Lower lobe of right lung (tissue), 2 donors: ENCODE measurements at places on chromosomes 12 and 14. TPM values are rescaled to one million over a fixed set of nuclear protein-coding genes. Genes with fewer than 3 reads are reported as not detected.
A peak's percentile ranks its signal among the peaks of the same experiment; 100 is the strongest.

- no peak overlapping the region for H3K4me3 ChIP-seq
- H3K36me3 ChIP-seq = peaks cover 13% of the 10 kb centered on the region
- H3K4me1 ChIP-seq = no peaks in the 10 kb centered on the region
- H3K27me3 ChIP-seq = no peaks in the 10 kb centered on the region
These were observed 44.3 kb downstream of the TEAD4 start for GRCh38 chr12:3003357-3003992.

GRCh38 chr14:32940066-32940651 lies 1.5 kb downstream of the NPAS3 start:
- no peaks in the 10 kb centered on the region for H3K36me3 ChIP-seq
- peak overlapping the region; percentile 51 for H3K27ac ChIP-seq
- H3K27me3 ChIP-seq = peaks cover 48% of the 10 kb centered on the region
- no peak for DNase-seq
- H3K4me1 ChIP-seq = no peaks in the 10 kb centered on the region
- H3K4me3 ChIP-seq = peak overlapping the region; percentile 53

MYH6 gene
- 0.62 TPM for total RNA-seq

NAB2 gene
- total RNA-seq = 28.9 TPM

DNA sequence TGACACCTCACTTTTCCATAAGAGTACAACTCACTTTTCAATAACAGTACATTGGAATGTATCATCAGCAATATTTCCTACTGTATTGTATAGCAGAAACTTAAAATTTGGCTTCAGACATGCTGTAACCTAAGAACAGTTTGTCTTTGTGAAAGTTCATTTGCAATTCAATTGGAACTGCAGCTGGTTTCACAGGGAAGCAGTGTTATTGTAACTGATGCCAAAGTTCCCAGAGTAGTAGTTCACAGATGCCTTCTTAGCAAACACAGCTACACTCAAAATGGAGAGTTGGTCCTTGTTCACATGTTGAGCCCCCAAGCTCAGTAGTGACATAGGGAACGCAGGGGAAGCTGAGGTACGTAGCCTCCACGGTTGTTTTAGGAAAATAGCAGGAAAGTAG lies 23.3 kb downstream of the PPP1R36 start:
- H3K36me3 ChIP-seq = no peaks in the 10 kb centered on the region
- H3K4me3 ChIP-seq = no peak overlapping the region
- H3K27ac ChIP-seq = no peak overlapping the region
- no peaks in the 10 kb centered on the region for H3K4me1 ChIP-seq
- H3K27me3 ChIP-seq = no peaks in the 10 kb centered on the region

CCDC175 gene
- total RNA-seq = 1.0 TPM

DNA sequence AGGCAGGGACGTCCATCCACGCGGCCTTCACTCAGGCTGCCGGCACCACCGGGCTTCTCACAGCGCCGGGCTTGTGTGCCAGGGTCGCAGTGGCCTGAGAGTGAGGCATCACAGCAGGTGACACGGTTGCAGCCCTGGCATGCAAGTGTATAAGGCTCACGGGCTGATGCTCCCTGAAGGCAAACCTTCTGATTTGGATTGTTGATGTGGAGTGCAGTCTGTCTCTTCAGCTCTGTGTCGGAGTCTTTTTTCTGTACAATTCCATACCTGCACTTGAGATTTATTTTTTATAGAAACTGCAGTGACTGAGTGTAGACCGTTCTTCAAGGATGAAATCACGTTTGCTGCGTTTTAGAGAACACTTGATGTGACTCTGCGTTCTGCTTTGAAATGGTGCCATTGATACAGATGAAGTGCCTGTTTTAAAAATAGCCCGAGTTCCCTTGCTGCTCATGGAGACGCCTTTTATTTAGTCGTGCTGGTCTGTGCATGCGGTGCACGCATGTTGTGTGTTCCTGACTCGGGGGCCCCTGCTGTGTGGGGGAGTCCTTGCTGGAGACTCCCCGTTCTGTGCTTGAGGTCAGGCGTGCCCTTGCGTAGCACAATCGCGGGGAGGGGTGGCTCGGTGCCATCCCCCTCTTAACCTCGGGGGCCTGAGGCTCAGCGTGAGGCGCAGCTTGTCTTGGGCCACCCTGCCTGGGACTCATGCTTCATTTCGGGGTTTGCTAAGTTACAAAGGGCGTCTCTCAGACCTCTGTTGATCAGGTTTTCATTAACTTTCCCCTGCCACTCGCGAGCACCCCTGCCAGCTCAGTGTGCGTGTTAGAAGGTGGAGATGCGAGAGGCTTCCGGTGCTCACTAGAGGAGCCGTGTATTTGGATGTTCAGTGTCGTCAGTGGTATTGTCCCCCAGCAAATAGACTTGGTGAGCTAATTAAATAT lies 21.6 kb upstream of the AMN start:
- H3K4me3 ChIP-seq = no peak overlapping the region
- peaks cover 52% of the 10 kb centered on the region for H3K36me3 ChIP-seq
- H3K27ac ChIP-seq = no peak overlapping the region
- peaks cover 27% of the 10 kb centered on the region for H3K4me1 ChIP-seq
- H3K27me3 ChIP-seq = no peaks in the 10 kb centered on the region

CAMKK2 gene
- total RNA-seq = 40.4 TPM

GRCh38 chr12:91833780-91834359 lies 311.8 kb downstream of the BTG1 start:
- no peak for DNase-seq
- H3K27ac ChIP-seq = no peak overlapping the region
- no peaks in the 10 kb centered on the region for H3K27me3 ChIP-seq
- no peaks in the 10 kb centered on the region for H3K36me3 ChIP-seq
- no peaks in the 10 kb centered on the region for H3K4me1 ChIP-seq

DNA sequence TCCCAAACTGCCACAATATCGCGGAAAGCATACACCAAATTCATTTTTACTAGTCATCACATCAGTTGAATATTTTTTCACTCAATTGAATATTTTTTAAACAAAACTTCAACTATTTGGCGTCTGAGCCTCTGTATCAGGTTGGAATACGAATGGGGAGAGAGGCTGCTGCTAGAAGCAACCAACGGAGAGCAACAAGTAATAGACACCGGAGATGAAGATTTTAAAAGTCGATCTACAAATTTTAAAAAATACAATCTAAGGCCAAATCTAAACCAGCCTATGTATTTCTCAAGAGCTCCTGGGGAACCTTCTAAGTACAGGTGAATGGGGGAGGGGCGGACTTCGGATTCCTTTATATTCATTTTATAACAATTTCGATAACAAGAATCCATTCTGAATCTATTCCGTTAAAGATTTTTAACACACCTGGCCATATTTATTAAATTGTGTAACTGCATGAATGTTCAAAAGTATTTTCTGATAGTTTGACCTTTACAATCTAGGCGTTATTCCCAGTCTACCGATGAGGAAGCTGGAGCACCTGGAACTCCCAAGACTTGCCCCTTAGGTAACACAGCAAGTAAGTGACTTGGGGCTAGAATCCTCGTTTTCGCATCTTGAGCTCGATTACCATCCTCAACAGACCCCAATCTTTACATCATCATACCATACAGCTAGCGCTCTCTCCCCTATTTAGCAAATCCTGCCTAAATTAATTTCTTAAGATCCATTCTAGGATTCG lies 1.2 kb downstream of the GNPNAT1 start:
- H3K27ac ChIP-seq = peak overlapping the region; percentile 88
- H3K4me1 ChIP-seq = peaks cover 26% of the 10 kb centered on the region
- peak overlapping the region; percentile 94 for H3K4me3 ChIP-seq
- H3K36me3 ChIP-seq = no peaks in the 10 kb centered on the region

DNA sequence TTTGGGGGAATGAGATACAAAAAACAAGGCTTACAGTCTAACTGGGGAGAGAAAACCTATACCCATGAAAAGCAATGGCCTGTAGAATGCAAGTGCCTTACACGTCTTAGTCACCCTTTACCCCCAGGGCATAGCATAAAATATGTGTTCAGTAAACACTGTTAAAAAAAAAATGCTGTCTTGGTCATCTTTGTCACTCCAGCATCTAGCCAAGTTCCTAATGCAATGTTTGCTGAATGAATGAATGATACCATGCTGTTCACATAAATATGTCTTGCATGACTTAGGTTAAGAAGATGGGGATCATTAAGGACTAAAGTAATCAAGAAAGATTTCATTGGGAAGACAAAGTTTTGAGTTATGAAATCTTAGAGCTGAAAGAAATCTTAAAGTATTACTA lies 38.5 kb downstream of the PPP2R5E start:
- H3K4me1 ChIP-seq = peaks cover 18% of the 10 kb centered on the region
- no peak for DNase-seq
- no peaks in the 10 kb centered on the region for H3K36me3 ChIP-seq
- no peak overlapping the region for H3K4me3 ChIP-seq
- H3K27ac ChIP-seq = no peak overlapping the region

GRCh38 chr14:46230540-46230939 lies 421.0 kb downstream of the RPL10L start:
- no peak overlapping the region for H3K4me3 ChIP-seq
- no peaks in the 10 kb centered on the region for H3K36me3 ChIP-seq
- no peaks in the 10 kb centered on the region for H3K4me1 ChIP-seq
- DNase-seq = no peak
- no peaks in the 10 kb centered on the region for H3K27me3 ChIP-seq

DNA sequence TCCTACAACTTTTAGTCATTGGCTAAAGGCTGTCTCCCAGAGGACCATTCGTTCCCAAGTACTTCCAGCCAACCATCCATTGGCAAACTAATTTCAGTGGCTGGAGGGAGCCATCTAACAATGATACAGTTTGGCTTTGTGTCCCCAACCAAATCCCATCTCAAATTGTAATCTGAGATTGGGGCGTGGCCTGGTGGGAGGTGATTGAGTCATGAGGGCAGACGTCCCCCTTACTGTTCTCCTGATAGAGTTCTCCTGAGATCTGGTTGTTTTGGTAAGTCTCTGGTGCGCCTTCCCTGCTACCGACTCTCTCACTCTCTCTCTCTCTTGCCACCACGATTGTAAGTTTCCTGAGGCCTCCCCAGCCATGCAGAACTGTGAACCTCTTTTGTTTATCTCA lies 99.7 kb upstream of the FUT8 start:
- no peak for DNase-seq
- H3K4me3 ChIP-seq = no peak overlapping the region
- H3K27ac ChIP-seq = no peak overlapping the region
- no peaks in the 10 kb centered on the region for H3K27me3 ChIP-seq
- H3K36me3 ChIP-seq = no peaks in the 10 kb centered on the region

KRT80 gene
- 3.0 TPM for total RNA-seq

KLRC2 gene
- total RNA-seq = not detected

GRCh38 chr12:4975574-4975973 lies 65.9 kb downstream of the KCNA1 start:
- no peaks in the 10 kb centered on the region for H3K36me3 ChIP-seq
- no peaks in the 10 kb centered on the region for H3K4me1 ChIP-seq
- DNase-seq = no peak
- no peak overlapping the region for H3K27ac ChIP-seq

DNA sequence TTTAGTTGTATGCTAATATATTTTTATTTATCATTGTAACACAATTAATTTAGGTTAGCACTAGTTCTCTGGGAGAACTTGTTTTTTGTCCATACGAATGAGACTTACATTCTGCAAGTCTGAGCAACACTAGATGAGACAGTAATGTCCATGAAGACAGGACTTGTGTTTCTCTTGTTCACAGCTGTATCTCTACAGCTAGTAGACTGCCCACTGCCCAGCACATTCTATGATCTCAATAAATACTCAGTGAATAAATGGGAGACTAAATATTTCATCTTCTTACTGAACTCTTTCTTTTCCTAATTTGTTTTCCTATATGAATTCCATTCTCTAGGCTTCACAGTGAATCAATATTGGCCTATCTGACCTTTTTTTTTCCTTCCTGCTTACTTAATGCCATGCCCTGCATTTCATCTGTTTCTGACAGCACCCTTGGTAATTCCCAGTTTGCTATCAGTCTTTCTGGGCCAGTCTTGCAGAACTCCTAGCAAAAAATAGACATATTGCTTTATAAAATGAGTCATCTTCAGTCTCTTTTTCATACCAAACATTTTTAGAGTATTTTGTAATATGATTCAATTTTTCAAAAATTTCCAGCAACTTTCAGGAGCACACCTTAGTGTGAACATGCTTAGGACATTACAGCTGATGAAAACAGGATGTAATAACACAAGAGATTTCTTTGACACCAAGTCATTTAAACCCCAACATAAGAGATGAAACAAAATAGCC lies 185.5 kb upstream of the ATP2B1 start:
- H3K4me3 ChIP-seq = no peak overlapping the region
- no peak for DNase-seq
- no peaks in the 10 kb centered on the region for H3K27me3 ChIP-seq
- no peaks in the 10 kb centered on the region for H3K4me1 ChIP-seq

DNA sequence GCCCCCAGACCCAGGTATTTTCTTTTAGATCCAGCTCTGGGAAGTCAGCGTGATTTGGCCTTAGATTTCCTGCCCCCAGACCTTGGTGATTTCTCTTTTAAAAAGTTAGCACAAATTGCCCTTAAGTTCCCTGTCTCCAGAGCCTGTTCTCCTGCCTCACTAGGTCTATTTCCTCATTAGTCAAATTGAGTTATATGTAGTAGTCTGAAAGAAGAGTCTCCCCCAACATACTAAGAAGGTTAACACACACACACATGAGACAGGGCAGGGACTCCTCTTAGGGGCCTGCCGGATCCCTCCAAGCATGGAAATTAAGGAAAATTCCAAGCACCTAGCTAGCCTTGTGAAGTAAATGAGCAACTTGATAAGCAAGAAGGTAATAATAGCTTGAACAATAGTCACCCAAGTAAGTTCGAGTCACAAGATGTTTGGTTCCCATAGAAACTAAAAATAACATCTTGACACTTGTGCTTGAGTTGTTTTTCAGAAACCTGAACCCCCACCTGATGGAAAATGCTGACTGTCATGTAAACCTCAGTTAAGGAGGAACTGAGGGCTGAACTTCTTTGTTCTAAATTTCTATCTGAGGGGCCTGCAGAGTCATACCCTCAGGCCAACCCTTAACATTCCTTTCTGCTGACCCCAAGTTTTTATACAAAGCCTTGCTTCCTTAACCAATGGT lies 51.6 kb downstream of the CAND1 start:
- no peaks in the 10 kb centered on the region for H3K4me1 ChIP-seq
- H3K27me3 ChIP-seq = no peaks in the 10 kb centered on the region
- no peak overlapping the region for H3K4me3 ChIP-seq
- H3K27ac ChIP-seq = no peak overlapping the region
- peaks cover 6% of the 10 kb centered on the region for H3K36me3 ChIP-seq
- no peak for DNase-seq

- peak overlapping the region; percentile 41 for H3K27ac ChIP-seq
- peaks cover 9% of the 10 kb centered on the region for H3K36me3 ChIP-seq
- no peak for DNase-seq
- no peaks in the 10 kb centered on the region for H3K27me3 ChIP-seq
- H3K4me1 ChIP-seq = peaks cover 26% of the 10 kb centered on the region
- peak overlapping the region; percentile 96 for H3K4me3 ChIP-seq
These were observed 1.7 kb downstream of the TIGAR start for GRCh38 chr12:4322726-4323125.

- no peak overlapping the region for H3K4me3 ChIP-seq
- DNase-seq = no peak
- H3K36me3 ChIP-seq = no peaks in the 10 kb centered on the region
These were observed 150.6 kb upstream of the TBX3 start for GRCh38 chr12:114834621-114835020.

GRCh38 chr12:1528791-1529190 lies 65.6 kb downstream of the FBXL14 start:
- no peaks in the 10 kb centered on the region for H3K36me3 ChIP-seq
- no peak overlapping the region for H3K27ac ChIP-seq
- no peak overlapping the region for H3K4me3 ChIP-seq
- DNase-seq = no peak
- peaks cover 44% of the 10 kb centered on the region for H3K27me3 ChIP-seq
- H3K4me1 ChIP-seq = peaks cover 15% of the 10 kb centered on the region
